Nucleus accumbens (tissue), 56 donors: ENCODE measurements at places on chromosomes 11 and 22.

DNA sequence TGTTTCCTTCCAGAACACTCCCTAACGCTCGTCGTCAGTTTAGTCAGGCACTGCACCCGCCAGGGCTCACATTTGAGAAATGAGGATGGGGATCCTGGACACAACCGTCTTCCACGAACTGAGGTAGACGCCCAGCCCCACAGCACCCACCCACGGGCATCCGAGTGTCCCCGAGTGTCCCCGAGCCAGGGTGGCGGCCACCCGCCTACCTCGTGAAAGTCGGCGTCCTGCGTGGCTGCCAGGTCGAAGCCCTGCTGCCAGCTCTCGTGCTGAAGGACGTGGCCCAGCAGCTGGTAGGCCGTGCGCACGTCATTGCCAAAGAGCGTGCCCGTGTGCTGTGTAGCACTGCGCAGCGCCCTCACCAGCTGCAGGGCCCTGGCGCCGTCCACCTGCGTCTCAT, 53.6 kb downstream of the TRMU start:
- DNase-seq: no peak

GRCh38 chr11:134532131-134532920, 120.3 kb upstream of the B3GAT1 start:
- no peak for DNase-seq

DNA sequence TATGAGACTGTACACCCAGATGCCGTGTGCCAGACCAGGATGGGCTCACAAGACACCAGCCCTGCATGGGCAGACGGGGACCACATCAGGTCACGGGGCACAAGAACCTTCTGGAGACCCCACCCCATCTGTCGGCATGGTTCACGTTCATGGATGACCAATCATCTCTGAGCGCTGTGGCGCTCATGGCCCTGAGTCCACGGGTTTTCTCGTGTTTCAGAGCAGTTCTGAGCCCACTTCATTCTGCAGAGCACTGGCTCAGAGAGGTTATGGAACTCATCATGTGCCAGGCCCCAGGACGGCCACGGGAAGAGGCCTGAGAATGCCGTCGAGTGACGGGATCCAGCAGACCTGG, 63.0 kb upstream of the PPARA start:
- DNase-seq: no peak

DNA sequence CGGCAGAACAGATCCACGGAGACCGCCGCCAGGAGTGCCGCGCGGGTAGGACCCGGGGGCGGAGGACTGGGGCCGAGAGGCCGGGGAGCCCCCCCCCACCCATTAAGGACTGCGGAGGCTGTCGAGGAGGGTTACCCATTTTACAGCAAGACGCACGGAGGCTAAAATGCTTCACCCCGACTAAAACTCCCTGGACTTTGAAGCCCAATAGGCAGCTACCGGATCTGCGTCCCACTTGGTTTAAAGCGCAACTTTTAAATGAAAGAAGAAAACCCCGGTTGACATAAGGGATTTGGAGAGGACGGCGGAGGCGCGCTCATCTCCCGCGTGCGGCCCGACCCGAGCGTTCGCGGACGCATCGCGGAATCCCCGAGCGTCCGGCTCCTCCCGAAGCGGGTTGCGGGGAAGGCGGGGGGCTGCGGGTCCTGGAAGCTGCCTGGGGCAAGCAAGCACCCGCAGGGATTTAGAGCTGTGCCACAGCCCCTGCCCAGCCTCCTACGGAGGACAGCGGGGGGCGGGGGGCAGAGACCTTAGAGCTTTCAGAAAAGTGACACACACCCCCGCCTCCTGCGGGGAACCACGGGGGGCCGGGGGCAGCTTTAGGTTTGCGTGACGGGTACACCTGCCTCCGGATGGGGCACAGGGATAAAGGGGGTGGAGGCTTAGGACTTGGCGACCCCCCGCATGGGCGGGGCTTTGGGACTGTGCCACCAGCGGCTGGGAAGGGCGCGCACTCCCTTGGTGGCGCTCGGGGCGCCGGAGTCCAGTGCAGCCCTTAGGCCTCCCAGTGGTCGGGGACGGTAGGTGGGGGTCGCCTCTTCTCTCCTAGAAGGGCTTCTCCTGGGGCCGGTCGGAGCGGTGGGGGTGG, 760 bp upstream of the CELSR1 start:
- DNase-seq: no peak

DNA sequence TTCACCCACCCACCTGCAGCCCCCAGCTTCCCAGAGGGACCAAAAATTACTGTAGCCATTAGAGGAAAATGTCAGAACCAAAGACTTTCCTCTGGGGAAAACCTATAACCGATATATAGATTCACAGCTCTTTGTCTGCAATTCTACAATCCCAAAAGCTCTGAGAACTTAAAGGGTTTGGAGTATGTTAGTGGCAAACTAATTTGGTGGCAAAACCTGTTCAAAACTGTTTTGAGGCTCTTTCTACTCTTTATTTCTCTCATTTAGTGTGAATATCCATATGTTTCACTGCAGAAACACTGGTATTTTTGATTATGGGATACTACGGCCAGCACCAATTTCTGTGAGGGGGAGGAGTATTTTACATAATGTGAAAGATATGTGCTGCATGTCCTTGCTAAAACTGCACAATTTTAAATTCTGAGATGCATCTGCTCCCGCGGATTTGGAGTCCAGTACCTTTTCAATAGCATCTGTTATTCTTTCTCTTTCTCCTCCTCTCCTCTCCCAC, 87.5 kb upstream of the MTNR1B start:
- no peak for DNase-seq

DNA sequence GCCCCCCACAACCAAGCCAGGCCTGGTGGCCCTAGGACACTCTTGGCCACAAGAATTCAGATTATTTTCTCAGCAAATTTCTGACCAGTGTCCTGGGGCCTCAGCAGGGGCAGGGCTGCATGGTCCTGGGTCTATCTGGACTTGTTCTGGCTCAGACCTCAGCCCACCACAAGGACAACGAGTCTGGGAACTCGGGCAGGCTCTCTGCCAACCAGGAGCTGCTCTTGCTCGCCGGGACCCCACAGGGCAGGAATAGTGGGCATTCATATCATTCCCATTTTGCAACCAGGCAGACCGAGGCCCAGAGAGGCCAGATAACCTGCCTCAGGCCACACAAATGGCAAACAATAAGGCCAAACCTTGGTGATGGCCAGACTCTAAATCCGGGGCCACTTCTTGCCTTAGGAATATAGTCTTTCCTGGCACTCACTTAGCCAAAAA, 75.4 kb upstream of the WNT7B start:
- no peak for DNase-seq

DNA sequence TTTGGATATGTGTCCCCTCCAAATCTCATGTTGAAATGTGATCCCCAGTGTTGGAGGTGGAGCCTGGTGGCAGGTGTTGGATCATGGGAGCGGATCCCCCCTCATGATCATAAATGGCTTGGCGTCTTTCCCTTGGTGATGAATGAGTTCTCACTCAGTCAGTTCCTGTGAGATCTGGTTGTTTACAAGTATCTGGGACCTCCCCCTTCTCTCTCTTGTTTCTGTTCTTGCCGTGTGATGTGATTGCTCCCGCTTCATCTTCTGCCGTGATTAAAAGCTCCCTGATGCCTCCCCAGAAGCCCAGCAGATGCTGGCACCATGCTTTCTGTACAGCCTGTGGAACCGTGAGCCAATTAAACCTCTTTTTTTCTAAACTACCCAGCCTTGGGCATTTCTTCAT, 102.2 kb downstream of the SEZ6L start:
- DNase-seq: no peak

DNA sequence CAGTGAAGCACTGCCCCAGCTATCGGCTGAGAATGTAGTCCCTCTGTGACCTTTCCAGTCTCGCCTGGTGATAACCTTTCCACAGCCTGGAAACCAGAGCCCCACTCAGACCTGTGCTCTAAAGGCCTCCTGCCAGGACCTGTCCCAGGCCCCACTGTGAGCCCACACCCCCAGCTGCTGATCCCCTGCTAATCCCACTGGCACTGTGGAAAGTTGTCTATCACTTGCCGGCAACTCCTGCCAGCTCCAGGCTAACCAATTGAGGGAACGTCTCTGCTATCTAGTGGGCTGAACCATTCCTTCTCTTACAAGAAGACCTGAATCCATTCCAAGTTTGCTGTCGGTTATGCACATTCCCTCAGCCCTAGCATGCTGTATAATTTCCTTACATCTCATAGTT, 328.2 kb downstream of the FAM181B start:
- DNase-seq: no peak

- DNase-seq: no peak
Measured at GRCh38 chr11:44029977-44030911, 17.5 kb upstream of the ACCSL start.

GRCh38 chr11:125075900-125076317, 12.8 kb downstream of the SLC37A2 start:
- no peak for DNase-seq

- DNase-seq: no peak
Measured at GRCh38 chr11:12784987-12785386, 110.8 kb downstream of the TEAD1 start.

- DNase-seq: no peak
Measured at GRCh38 chr11:69249311-69250185, 44.4 kb upstream of the MYEOV start.

DNA sequence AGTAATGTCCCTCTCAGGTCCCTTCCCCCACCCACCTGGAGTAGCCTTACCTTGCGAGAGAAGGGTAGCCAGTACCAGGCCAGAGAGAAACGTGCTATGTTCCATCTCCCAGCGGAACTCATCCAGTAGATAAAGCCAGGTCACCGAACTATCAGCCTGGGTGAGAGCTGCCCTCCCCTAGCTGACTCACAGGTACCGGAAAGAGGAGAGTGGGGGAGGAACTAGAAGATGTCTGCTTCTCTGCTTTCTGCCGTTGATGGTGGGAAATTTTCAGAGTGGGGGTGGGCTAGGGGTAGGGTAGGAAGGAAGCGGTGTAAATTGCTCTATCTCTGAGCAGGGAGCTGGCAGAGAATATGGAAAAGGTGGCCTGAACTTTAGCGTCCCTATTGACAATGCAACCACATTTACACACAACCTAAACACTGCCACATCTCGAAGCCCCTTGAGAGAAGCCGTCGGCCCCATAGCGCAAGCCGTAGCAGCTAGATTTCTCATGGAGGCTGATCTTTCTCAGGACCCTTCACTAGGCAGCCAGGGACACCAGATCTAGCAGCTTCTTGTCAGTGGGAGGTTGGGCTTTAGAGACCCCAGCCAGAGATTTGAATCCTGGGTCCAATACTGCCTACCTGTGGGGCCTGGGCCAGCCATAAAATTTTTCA, at the start of gene CD3D:
CD3D (minus strand) TSS at position 203 of the 659 bp plus-strand sequence; CDS start at position 105, 98 bp downstream.
- no peak for DNase-seq

DNA sequence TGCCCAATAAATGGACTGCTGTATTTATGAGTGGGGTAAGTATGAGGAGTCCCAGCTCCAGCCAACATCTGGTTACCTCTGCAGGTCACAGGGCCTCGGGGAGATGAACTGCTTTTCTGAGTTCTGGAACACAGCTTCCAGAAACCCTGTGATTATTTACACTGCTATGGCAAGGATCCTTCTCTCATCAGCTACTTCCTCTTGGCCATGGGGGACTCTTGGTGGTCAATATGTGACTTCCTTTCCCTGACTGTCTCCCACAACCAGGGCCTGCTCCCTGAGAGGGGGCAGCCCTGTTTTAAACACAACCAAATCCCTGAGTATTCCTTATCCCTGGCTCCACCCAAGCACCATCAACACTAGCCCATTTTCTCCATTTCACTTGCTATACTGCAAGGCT, 10.0 kb downstream of the RHOG start:
- DNase-seq: no peak

- DNase-seq: no peak
Measured at GRCh38 chr11:94866231-94866822, 98.2 kb downstream of the AMOTL1 start.

DNA sequence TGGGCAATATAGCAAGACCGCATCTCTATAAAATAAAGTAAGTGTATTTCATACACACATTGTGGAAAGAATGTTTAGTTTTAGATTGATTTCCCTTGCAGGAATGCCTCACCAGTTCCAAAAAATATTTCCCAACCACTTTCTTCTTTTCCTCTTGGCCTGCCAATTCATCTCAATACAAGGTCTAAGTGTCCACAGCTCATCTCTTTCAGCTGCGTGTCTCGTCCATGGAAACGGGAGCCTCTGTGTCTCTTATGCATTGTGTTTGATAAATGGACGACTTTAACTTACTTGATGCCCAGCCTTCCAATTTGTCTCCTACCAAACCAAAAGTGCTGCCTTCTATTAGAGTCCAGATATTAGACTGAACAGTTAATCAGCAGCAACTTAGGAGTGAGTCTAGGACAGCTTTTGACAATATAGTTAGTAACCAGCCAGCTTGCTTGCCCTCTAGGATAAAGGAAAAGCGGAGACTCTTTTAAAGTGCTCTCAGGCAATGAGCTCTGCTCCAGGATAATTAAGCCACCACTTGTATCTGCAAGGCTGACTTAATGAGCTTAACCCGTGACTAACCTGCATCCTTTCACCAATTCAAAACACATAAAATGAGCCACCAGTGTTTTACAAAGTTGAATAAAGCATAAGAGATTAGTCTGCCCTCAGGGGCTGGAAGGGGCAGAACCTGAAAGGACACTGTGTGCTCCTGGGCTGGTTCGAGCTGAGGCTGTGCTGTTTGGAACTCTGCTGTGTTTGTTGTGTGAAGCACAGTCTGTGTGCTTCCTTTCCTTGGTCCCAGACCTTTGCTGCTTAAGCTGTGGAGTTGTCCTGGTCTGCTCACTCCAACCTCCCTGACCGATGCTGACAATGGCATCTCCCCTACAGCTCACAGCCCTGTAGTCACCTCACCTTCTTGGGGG, 27.5 kb downstream of the FBXO7 start:
- no peak for DNase-seq

- DNase-seq: no peak
Measured at GRCh38 chr11:5690216-5690615, 626 bp downstream of the TRIM22 start.

DNA sequence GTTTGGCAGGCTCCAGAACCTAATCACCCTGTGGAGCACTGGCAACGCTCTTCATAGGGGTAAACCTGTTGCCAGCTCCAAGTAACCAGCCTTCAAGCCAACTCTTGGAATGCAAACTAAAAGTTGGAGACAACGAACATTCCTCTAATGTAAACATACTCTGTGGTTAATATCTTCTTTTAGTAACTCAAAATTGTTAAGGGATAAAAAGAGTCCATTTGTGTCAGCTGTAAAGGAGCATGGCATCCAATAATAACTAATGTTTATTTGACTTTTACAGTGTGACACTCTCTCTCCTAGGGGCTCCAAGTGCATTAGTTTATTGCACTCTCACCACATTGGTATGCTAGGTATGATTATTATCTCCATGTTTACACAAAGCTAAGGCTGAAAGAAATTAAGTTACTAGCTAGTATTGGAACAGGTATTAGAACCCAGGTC, 31.0 kb upstream of the AMOTL1 start:
- no peak for DNase-seq
